ENCODE measurements at places on chromosomes 4 and X.

- no peak for DNase-seq
Measured at GRCh38 chr4:31343061-31343460, 622.9 kb downstream of the PCDH7 start.

- no peak for DNase-seq
Measured at GRCh38 chr4:128241019-128241418, 46.6 kb downstream of the PGRMC2 start.

DNA sequence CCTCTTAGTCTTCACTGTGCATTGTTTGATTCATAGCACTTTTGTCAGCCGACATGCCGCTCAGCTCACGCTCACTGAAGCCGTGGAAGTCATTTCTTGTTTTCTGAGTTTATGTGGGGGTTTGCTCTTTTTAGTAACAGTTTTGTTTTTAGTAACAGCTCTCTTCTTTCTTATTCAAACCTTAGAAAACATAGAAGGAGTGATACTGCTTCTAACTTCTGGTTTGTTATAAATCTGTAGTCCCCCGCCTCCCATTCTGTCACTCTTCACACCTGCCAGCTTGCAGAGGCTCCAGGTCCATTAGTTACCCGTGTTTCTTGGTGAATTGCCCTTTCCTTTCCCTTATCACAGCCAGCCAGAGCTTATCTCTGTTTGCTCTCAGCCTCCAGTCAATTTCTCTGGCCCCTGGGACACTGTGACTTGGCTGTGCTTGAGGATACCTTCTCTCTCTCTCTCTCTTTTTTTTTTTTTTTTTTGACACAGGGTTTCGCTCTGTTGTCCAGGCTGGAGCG is 50.5 kb downstream of the GRK4 start:
- DNase-seq = no peak

GRCh38 chr4:1413204-1413663 is 7.0 kb upstream of the NKX1-1 start:
- DNase-seq = no peak

GRCh38 chrX:41728125-41728524 is 4.1 kb downstream of the GPR82 start:
- no peak for DNase-seq

DNA sequence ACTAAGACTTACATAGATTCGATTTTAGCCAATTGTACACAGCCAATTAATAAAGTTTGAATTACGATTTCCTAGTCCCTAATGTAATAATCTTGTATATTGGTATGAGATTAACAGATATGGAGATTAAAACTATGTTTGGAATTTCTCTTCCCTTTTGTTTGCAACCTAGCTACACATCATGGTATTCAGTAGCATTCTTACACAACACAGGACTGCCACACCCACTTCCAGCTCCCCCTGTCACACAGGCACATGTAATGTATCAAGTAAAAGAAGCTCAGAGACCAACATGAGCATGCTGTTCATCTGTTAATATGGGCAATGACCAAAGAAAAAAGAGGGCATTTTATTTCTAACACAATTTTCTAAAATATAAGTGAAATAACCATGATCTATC is 12.8 kb downstream of the SLC6A14 start:
- no peak for DNase-seq

- no peak for DNase-seq
Measured at GRCh38 chrX:14872355-14872754, 514 bp downstream of the FANCB start.

DNA sequence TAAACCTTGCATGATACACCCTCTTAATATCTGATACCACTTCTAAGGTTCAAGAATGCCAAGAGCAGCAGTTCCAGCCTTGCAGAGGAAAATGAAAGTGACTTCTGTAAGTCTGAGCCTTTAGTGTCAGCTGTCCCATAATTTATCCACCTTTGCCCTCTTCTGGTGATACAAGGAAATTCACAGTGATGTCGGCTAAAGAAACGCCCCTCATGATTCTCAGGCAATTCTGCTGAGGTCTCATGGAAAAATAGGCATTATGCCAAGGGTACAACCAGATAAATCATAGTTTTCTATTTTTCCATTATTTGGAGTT is 172.2 kb upstream of the CXCL13 start:
- no peak for DNase-seq

DNA sequence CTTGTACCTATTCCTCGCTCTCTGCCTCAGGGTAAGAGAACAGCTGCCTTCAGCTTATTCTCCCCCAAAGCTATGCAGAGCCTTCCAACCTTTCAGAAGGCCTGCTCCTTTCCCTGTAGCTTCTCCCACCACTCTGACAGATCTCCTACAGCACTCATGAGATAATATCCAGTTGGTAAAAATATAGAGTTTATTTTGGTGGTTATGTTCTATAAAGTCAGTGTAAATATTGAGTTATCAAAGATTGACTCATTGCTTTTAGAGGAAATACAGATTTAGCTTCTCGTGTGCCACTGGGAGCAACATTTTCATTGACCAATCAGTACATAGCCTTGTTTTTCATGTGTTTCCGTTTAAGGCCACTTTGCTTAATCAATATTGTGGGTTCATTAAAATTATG is 216.2 kb upstream of the TECRL start:
- DNase-seq = no peak

GRCh38 chr4:73718375-73719373 is 21.7 kb upstream of the CXCL8 start:
- DNase-seq = no peak

GRCh38 chr4:80434238-80434637 is 98.7 kb downstream of the CFAP299 start:
- DNase-seq = no peak

DNA sequence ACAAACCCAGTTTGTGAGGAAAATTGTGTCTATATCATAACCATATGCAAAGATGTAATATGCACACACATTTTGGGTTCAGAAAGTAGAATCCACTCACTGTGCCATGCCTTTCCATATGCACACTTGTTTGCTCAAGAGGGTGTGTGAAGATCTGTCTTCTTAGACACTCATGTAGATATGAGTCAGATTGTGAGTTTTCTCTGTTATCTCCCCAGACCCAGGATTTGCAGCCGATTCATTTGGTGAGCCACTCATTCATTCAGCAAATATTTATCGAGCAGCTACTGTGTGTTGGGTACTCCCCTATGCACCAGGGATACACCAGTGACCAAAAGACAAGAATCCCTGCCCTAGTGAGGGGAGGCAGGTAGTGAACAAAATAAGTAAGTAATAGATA is 81.5 kb downstream of the CLCN5 start:
- no peak for DNase-seq

GRCh38 chr4:33162122-33162521 is 2442.0 kb downstream of the PCDH7 start:
- DNase-seq = no peak

- no peak for DNase-seq
Measured at GRCh38 chr4:120613778-120614177, 308.7 kb downstream of the PRDM5 start.

- no peak for DNase-seq
Measured at GRCh38 chrX:139738581-139738980, 30.6 kb upstream of the MCF2 start.

DNA sequence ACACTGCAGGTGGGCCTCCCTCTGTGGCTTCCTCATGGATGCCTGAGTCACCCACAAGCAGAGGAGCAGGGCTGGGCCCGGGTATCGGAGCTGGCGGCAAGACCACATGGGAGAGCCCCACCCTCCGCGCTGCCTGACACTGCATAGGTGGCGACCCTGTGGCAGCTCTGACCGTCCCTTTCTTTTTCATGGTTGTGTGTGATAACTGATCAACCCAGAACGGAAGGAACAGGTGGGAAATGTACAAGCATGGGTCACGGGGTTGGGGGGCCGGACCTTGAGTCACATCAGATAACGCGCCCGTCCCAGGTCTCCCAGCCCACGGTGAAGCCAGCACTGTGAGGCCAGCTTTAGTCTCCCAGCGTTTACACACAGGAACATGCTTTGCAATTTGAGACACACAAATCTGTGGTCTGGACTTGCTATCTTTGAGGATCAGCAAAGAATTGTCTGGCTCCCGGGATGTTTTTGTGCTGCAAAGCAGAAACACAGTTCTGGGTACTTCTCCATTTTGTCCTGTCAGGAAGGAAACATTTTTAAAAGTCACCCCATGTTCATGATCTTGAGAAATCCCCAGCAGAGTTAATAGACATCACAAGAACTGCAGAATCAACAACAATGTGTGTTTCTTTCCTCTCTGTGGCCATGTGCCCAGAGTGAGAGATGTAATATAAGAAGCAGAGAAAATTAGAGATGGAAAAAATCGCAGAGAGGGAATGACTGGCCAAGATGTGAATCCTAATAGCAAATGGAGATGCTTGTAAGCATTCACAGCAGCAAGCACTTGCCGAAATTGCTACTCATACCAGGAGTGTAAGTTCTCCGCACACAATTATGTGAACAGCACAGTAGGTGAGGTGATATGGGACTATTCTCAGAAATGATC is 70.1 kb upstream of the CBR4 start:
- DNase-seq = no peak

DNA sequence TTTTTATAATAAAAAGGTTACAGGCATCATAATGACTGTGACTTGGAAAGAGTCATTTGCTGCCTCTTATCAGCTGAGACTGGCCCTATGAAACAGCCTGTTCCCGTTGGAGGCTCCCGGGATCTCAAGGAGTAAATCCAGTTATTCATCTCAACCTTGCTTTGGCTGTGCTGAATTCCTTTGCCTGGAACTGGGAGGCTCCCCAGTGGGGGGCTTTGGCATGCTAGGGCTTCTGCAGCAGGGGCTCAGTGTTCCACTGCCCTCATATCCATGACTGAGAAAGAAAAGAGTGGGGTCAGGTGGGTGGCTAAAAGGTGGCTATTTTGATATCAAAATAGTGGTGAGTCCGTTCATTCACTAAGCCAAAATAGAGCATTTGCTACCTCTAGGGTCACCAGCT is 71.2 kb downstream of the TRPC5 start:
- DNase-seq = no peak

- DNase-seq = no peak
Measured at GRCh38 chr4:187124331-187124730, 400.7 kb upstream of the FAT1 start.

DNA sequence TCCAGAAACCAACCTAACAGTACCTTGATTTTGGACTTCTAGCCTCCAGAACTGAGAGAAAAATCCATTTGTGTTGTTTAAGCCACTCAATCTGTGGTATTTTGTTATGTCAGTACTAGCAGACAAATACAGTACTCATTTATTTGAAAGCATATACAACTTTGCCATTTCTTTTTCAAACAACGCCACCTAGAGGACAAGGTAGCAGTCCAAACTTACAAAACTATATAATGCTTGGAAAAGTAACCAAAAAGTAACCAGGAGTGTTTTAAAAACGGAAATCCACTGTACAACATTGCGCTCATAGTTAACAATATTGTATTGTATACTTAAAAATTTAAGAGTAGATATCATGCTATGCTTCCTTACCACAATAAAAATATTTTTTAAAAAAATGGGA is 37.0 kb upstream of the FGF13 start:
- DNase-seq = no peak

- no peak for DNase-seq
Measured at GRCh38 chr4:121740796-121741409, 24.1 kb downstream of the SMIM43 start.

DNA sequence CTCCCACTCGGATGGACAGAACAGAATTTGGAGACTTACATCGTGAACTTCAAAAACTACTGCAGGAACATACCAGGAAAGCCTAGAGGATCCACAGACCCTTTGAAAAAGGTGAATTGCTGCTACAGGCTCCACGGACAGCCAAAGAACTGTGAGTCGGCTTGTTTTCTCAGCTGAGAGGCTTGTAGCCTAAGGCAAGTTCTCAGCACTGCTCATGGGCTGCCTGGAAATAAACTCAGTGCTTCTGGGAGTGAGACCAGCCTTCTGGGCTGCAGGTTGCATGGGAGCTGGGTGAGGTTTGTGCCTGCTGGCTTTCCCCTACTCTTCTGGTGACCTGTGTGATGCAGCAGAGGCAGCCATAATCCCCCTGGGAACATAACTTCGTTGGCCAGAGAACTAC is 1397.6 kb downstream of the FAM133A start:
- no peak for DNase-seq

DNA sequence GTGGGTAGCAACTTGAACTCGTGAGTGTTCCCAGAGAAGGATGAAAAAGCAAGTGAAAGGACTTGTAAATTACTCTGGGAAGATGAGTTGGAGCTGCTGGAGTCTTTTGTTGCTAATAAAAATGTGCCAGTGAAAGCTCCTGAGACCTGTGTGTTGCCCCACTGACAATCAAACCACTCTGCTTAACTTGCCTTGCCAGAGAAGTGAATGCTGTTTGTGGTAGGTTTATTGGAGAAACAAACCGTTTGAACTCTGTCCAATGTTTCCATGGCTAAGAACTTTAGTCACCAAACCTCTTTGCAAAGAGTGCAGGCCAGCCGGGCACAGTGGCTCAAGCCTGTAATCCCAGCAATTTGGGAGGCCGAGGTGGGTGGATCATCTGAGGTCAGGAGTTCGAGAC is 586.9 kb downstream of the PCDH7 start:
- no peak for DNase-seq

- DNase-seq = peak; percentile 7
Measured at GRCh38 chrX:38754102-38754790, 47.0 kb upstream of the MID1IP1 start.

DNA sequence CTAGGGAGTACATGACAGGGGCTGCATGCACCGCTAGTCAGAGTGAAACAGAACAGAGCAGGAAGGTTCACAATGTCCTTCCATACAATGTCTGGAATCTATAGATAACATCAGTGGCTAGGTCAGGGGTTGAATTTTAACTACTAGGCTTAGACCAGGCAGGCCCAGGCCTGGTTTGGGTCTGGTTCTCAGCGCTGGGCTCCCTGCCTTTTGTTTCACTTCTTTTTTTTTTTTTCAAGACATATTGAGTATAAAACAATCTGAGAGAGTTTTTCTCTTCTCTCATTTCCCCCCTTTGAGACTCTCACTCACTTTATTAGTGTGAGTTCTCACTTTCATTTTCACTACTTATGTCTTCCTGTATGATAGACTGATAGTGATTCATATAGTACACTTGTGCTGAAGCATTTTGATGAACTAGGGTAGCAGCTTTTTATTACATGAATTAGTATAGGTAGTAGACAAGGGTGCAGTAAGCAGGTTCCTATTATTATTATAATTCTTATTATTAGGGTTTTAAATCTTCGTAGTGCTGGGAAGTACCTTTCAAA is 120.0 kb upstream of the ZDHHC15 start:
- DNase-seq = no peak

DNA sequence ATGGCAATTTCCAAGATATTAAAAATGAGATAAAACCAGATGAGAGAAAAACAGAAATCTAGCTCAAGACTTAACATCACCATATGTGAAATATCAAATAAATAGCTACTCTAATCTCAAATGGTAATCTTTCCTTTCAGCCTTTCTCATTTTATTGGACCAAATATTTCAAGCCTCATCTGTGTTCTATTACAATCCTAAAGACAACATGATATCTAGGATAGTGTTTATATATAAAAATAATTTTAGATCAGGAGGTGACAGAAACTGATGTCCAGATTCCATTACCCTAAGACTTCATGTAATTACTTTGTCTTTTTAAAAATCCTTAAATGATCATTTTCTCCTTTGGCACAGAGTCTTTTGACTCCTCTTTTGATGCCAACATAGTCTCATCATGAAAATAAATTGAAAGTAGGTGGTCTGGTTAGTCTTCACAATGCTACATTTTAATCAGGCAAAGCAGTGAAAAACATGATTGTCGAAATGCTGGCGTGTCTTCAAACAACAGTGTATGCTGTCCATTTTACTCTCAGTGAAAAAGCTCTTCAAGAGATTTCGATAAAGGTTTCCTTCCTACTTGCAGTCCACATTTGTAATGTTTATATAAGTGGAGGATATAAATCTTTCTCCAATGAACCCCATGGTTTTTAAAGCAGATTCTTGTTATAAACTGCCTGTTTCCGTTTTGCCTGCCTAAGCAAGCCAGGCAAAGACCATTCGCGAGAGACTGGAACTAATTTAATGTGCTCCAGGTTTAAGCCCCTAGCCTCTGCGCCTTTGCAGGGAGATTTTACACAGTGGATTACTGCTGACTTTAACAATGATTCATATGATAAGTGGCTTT is 169.8 kb downstream of the SCFD2 start:
- DNase-seq = no peak
